ENCODE measurements at places on chromosomes 4 and X. TPM values are rescaled to one million over a fixed set of nuclear protein-coding genes. Genes with fewer than 3 reads are reported as not detected.

- DNase-seq = no peak
Observed at GRCh38 chr4:69833251-69833650, 26.7 kb downstream of the SULT1E1 start.

DNA sequence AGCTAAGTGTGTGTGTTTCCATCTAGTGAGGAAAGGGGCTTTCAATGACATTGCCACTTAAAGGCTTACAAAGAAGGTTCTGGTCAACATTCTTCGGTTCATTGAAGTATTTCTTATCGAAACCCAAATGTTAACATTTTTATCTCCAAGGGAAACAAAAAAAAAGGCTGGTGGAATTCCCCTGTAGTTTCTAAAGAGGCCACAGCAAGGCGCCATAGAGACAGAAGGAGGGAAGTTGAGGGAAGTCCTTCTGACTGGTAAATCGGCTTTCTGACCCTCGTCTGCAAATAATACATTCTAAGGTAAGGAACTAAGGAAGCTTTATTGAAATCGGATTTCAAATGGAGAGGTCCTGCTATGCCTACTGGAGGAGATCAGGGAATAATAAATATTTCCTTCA lies 1.7 kb upstream of the ZFP42 start:
- peak; percentile 5 for DNase-seq

GRCh38 chr4:2102045-2102883 lies 43.1 kb downstream of the NAT8L start:
- DNase-seq = no peak

DNA sequence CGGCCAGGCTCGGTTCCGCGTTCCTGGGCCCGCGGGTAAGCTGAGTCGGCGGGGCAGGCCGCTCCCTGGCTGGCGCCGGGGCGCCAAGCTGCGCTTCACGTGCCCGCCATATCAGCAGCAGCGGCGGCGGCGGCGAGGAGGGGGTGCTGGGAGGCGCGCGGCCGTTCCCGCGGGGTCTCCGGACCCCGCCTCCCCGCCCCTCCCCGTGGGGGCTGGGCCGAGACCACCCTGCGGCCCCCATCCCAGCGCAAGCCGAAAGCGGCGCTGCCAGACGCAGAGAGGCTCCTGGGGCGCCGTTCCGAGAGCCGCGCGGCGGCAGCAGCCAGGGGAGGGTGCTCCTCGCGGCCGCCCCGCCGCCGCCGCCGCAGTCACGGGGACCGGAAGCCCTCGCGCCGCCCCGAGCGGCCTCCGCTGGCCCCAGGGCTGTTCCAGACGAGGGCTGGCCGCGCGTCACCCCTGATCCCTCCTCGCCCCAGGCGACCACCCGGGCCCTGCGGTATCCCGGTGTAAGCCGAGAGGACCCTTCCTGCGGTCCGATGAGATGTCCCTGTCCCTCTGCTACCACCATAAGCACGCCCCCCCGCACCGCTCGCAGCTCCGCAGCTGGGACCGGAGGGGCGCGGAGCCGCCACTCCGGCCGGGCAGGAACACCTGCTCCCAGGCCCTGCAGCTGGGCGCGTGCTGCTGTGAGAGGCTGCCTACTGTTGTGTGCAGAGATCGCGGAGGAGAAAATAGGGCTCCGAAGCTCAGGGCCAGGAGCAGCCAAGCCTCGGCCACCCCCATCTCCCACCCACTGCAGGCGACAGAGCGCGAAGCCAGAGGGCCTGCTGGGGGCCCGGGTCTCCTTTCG lies 7.5 kb upstream of the BCOR start:
- DNase-seq = peak; percentile 44

GRCh38 chr4:158860856-158861255 lies 92.0 kb downstream of the FNIP2 start:
- no peak for DNase-seq

- peak; percentile 77 for DNase-seq
Observed at GRCh38 chr4:41154814-41155177, 59.5 kb downstream of the APBB2 start.

DNA sequence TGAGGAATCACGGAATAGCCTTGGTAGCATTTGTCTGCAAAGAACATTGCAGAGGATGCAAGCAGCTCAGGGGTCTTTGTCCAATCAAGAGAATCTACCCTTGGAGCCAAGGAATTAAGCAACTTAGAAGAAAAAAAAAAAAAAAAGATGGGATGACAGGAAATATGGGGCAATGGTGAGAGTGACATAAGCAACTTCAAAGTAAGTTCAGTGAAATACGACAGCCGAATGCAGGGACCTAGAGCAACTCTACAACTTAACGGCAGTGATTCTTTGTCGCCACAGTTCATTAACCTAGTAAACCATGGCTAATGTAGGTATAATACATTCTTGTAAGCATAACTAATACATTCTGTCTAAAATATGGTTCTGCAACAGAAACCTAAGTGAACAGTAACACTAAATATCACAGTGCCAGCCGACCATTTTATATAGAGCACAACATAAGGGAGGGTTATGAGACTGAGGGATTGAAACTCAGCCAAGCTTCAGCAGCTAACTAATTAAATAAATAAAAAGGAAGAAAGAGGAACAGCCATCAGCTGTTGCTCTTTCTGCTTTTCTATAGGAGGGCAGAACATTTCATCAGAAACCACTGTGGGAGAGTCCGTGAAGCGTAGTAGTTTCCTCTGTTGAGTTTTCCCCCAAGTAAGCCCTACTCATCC lies 74.7 kb downstream of the PPARGC1A start:
- DNase-seq = no peak

DNA sequence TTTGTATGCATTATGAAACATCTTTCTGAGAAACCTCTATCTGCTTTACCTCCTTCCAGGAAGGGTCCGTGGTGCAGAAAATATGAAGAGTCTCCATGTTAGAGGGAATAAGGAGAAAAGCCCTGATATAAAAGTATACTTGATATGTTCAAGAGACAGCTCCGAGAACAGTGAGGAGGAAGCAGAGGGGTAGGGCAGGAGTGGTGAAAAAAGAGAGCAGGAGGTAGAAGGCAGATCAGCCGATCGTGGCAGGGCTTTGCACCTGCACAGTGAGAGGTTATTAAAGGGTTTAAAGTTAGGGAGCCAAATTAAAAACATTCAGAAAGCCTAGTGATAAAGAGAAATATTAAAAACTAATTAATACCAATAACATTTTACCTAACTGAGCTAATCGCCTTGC lies 419.7 kb downstream of the FAT4 start:
- no peak for DNase-seq

- peak; percentile 74 for DNase-seq
Observed at GRCh38 chrX:110759785-110760184, 35.8 kb downstream of the CHRDL1 start.

Gene RADX
- total RNA-seq = 10.1 TPM

Gene RHOXF2
- total RNA-seq = not detected

Gene FAT4
- 5.6 TPM for total RNA-seq

Gene HS3ST1
- total RNA-seq = 0.23 TPM

All from MG63 (cell line).